ENCODE measurements at places on chromosomes 7 and 10.

DNA sequence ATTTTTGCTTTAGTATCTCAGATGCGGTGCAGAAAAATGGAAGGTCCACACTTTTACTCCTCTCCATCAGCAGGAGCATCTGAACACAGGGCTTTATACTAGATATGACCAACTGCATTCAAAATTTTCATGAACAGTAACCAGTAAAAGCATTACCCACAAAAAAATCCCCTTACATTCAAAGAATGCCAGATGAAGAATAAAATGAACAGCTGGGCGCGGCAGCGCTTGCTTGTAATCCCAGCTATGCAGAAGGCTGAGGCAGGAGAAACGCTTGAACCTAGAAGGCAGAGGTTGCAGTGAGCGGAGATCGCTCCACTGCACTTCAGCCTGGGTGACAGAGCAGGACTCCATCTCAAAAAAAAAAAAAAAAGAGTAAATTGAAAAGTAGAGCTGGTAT lies 3.1 kb downstream of the SAR1A start:
- peak; percentile 39 for DNase-seq

GRCh38 chr7:157528785-157529341 lies 192.1 kb downstream of the DNAJB6 start:
- no peak for DNase-seq

DNA sequence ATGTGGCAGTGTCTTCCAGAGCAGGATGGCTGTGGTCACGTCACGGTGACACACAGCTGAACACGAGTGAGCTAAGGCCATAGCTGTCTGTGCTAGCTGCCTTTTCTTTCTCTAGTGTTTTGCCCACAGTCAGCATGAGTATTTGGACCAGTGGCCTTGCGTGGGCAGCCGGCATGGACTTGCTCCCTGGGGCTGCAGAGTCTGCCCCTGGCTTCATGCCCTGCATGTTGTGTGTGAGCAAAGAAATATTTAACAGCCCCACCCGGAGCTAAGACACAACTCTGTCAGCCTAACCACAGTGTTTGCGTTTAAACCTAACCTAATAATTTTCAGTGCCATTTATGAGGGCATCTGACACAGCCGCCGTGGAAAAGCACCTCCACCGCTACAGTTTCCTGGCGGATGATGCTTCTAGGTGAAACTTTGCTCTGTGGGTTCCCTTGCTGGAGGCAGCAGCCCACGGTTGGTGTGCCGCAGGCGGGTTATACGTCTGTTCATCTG lies 14.6 kb downstream of the CHST12 start:
- DNase-seq: no peak

- DNase-seq: no peak
Observed at GRCh38 chr10:52744057-52744805, 28.4 kb downstream of the MBL2 start.

DNA sequence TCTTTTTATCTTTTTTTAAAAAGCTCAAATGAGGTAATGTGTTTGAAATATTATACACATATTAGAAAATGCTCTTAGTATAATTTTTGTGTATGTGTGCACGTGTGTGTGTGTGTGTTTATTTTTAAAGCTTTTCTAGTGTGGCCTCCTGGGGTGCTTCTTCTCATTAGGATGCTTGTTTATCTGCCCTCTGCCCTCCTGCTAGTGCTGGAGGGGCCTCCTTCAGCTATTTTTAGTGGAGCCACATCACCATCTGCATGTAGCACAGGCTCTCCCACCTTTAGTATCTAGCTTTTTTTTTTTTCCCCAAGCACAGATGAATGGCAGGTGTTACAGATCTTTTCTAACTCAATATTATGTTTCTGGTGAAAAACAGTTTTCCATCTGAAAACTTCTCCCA lies 155.7 kb upstream of the TMEM229A start:
- no peak for DNase-seq

DNA sequence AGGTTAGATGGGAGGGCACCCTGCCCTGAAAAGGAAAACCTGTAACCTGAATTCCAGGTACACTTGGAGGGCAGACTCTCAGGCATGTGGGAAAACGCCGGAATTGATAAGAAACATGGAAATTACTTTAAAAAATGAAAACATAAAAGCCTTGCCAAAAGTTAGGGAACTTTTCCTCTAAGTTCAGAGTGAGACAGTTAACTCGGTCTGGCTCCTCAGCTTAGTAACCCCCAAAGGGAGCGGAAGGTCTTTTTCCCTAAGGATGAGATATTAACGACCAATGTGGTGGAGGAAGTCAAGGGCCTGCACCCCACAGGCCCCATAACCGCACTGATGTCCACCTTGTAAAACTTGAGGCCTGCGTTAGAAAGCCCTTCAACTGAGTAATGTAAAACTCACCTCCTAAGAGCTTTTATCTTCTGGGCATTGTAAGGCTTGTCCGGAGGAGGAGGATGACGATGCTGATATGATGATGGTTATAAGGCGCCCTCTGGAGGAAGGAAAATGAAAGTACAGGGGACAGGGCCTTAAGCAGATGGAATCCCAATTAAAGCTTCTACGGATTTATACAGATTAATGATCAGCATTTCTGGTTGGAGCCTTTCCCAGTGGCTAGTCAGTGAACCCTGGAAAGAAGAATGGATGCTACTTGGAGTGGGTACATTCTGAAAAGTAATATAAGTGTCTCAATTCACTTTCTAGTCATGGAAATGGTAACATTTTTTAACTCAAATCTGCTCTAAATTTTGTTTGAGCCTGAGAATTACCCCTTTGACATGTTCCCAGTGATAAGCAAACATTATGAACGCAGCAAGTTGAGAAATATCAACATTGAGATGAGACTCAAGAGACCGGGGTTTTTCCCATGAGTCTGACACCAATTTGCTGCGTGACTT lies 694 bp downstream of the COL1A2 start:
- DNase-seq: peak; percentile 87

DNA sequence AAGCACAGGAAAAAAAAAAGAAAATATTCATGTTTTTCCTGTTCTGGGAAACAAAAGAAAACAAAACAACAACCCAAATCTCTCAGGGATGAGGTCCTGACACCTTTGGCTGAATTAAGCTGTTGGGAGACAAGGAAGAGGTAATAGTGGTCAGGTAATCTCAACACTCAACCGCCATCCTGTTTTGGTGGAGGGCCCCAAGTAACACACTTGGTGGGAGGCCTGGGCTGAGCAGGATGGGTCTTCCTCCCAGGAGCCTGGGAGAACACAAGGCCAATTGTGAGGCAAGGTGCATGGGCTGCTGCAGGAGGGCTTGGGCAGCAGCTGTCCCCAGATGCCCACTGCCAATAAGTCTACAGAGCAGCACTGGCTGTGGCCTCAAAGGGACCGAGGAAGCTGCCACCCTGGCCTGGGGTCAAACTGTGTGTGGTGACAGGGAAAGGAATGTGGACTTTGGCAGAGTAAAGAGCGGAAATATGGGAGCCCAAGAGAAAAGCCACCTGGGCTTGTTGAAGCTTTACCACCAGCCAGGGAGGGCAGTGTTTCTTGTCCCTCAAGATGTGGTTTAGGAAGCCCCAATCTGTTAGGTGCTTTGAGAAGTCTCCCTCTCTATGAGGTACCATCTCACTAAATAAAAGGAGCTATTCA lies 93.5 kb upstream of the SLC25A13 start:
- DNase-seq: no peak

GRCh38 chr10:43891241-43891640 lies 242.6 kb upstream of the ZNF32 start:
- no peak for DNase-seq

DNA sequence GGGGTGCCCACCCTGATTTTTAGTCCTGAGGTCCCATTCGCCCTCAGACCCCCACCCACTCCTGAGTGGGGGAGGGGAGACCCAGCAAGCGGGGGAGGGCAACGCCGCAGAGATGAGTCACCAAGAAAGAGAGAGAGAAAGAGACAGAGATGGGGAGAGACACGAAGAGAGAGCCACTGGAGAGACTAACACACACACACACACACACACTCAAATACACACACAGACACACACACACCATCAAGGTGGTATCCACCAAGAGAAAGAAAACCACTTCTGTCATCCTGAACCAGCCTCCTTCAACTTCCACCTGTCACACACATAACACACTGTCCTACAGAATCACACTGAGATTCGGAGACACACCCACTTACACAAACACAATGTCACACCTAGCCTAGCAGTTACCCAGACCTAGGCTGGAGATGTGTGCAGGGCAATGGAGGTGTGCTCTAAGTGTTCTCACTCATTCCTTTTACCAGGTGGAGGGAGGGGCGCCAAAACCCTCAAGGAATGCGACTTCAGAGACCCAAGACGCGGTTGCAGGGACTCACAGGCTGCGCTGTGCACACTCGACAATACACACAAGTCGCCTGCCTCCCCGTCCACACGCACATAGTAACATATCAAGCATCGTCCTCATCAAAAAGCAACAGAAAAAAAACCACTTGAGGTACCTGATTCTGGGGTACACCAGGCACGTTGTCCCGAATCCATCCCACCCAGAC lies 3.9 kb upstream of the VGF start:
- DNase-seq: no peak

GRCh38 chr10:1159131-1160061 lies 103.2 kb downstream of the WDR37 start:
- DNase-seq: no peak
